Activated T-helper 9 cell treated with anti-CD3 and anti-CD28 coated beads, Interleukin-2, amount 50 U/mL, for 16 hours (primary cell): ENCODE measurements at places on chromosomes 16 and 17.

GRCh38 chr17:7502987-7503386, 18.8 kb downstream of the POLR2A start:
- DNase-seq: no peak

- no peak for DNase-seq
These were observed 264.9 kb upstream of the SDK2 start for GRCh38 chr17:73909186-73909585.

- no peak for DNase-seq
These were observed 23.9 kb downstream of the ARHGAP27 start for GRCh38 chr17:45408611-45409421.

DNA sequence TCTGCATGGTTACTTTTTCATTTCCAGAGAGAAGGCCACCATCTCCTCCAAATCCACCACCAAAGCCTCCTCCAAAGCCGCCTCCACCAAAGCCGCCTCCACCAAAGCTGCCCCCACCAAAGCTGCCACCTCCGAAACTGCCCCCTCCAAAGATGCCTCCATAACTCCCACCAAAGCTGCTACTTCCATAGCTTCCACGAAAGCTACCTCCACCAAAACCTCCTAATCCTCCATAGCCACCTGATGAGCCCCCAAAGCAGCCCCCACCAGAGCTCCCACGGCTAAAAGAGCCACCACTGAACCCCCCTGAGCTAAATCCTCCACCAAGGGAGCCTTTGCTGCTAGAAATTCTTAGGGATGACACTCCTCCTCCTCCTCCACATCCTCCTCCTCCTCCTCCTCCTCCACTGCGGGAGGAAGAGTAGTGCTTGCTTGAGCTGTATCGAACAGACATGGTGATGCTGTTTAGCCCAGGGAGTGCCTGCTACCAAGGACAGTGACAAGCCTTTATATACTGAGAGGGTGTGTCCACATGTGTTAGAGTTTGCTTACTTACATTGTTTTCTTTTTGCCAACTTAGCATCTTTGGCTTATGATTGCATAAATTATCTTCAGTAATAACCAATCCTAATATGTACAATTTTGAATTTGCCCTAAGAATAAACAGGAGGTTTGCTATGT, at the start of gene KRT10:
KRT10 (minus strand) TSS at position 483 of the 681 bp plus-strand sequence; CDS start at position 454, 29 bp downstream.
- no peak for DNase-seq

- DNase-seq: peak; percentile 13
These were observed 8.1 kb downstream of the PNMT start for GRCh38 chr17:39676198-39676819.

- DNase-seq: no peak
These were observed 18.1 kb upstream of the MTMR4 start for GRCh38 chr17:58532555-58532951.

DNA sequence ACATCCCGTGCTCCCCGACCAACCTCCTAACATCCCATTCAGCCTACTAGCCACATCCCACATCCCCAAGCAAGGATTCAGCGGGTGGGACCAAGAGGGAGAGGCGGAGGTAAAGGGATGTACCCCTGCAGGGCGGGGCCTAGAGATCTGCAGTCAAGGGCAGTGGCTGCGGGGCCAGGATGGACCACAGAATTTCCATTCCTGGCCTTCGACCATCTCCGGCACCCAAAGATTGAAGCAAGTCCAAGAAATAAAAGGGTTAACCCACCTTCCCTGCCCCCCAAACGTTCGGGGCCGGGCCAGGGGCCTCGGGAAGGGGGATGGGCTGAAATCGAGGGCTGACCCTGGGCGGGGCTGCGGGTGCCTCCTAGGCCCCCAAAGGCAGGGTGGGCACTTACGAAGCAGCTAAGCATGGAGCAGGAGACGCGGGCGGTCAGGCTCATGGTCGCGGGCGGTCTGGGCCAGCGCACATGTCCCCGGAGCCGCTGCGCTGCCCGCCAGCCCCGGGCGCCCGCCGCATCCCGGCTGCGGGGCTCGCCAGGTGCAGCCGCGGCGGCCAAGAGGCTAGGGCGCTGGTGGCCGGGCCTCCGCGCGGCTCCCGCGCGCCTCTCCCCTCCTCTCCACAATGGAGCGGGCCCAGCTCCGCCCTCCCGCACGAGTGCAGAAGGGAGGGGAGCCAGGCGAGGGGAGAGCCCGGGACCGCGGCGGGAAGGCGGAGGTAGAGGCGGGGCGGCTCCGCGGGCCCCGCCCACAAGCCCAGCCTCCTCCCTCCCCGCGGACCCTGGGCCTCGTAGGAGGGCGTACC, at the start of gene MTMR4:
MTMR4 (minus strand) TSS at position 674 of the 805 bp plus-strand sequence; CDS start at position 443, 231 bp downstream.
- DNase-seq: peak; percentile 66

DNA sequence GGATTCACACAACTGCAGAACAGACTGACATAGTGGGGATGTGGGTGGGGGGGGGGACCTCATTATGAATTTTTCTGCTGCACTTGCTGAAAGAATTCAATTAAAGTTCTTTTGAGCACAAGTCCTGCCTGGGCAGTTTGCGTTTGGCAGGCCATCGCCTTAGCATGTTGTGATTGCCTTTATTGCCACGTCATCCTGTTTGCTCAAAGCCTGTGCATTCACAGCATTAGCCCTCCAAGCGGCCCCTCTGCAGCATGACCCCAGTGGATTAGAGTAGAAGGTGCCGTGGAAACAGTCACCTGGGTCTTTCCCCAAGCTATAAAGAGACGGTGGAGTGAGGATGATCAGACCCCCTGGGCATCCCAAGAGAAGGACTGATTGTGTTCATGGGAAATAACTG, 17.2 kb downstream of the MSI2 start:
- no peak for DNase-seq

DNA sequence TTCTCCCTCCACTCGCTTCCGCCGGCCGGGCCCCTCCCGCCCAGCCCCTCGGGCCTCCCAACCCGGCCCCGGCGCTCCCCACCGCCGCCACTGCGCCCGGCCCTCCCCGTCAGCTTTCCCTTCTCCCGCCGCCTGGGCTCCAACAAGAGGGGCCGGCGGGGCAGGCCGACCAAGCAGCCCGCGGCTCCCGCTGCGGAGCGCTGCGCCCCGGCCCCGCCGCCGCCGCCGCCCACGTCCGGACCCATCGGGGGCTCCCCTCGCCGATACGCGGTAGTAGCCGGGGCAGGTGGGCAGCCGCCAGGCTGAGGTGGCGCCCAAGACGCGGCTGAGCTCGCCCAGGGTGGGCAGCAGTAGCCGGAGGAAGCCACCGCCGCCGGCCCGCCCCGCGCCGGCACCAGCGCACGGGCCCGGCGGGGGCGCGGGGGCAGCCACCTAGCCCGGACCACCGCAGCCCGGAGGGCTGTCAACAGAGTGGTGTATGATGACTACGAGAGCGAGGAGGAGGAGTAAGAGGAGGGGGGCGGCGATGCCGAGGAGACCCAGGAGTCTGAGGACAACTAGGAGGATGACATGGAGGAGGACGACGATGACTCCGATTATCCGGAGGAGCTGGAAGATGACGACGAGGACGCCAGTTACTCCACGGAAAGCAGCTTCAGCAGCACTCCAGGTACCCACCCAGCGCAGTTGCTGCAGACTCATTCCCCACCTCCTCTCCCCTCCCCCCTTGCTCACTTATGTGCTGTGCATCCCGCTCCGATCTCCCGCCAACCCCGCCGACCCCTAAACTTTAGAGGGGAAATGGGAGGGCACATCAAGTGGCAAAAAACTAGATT, 498 bp downstream of the LRRC37B start:
- DNase-seq: peak; percentile 8

GRCh38 chr17:32904891-32905290, 23.1 kb upstream of the TMEM98 start:
- no peak for DNase-seq

GRCh38 chr17:76278952-76279741, 14.0 kb downstream of the UBALD2 start:
- DNase-seq: peak; percentile 82

GRCh38 chr17:78962345-78962983, 17.3 kb downstream of the LGALS3BP start:
- DNase-seq: no peak

- no peak for DNase-seq
These were observed 193.6 kb downstream of the CDH8 start for GRCh38 chr16:61842666-61843065.

DNA sequence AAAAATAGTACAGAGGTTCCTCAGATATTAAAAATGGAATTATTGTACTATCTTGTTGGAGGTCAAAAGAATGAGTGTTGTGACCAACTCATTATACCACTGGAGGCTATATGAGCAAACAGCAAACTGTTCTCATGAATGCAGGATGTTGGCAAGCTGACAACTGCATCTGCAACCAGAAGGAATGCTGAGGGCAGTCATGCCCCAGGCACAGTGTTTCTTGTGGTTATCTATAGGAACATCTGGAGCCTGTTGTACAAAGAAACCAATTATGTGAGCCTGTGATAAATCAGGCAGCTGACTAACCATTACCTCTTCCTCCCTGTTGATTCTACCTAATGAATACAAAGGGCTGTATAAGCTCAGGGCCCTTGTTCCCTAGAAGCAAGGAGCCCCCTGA, 2057.1 kb downstream of the TP53TG3F start:
- no peak for DNase-seq

- no peak for DNase-seq
These were observed 148.2 kb upstream of the HS3ST2 start for GRCh38 chr16:22665803-22666202.

GRCh38 chr17:34579017-34579946, at the start of gene TMEM132E:
TMEM132E (plus strand) TSS chr17:34579582; CDS start chr17:34581077, 1,495 bp downstream.
- no peak for DNase-seq

- no peak for DNase-seq
These were observed 116.5 kb downstream of the ANKFN1 start for GRCh38 chr17:56269556-56270389.

GRCh38 chr17:37717627-37718323, 27.1 kb downstream of the HNF1B start:
- no peak for DNase-seq

- no peak for DNase-seq
These were observed at the start of gene SPEM1 for GRCh38 chr17:7419819-7420610. SPEM1 (plus strand) TSS chr17:7420324; CDS start chr17:7420385, 61 bp downstream.
